ENCODE measurements at places on chromosomes 16 and 17.

DNA sequence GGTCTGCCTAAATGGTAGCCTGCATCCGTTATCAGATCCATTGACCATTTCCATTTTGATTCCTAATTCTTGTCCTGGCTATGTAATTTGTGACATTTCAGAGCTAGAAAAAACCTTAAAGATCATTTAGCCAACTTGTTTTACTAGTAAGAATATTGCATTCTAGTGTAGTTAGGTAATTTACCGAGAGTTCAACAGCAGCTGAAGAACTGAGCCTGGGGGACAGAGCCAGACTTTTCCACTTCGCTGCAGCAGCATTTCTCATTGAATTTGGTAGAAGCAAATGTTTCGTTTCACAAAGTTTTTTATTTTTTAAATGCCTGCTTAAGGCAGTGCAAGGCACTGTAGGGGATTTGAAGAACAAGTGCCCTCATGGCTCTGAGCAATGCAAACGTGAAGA lies 59.2 kb upstream of the MARCHF10 start:
- DNase-seq = no peak

GRCh38 chr16:50837324-50837723 lies 95.4 kb downstream of the CYLD start:
- DNase-seq = no peak

- DNase-seq = peak; percentile 50
Observed at GRCh38 chr17:44533533-44534246, 23.6 kb upstream of the FZD2 start.

DNA sequence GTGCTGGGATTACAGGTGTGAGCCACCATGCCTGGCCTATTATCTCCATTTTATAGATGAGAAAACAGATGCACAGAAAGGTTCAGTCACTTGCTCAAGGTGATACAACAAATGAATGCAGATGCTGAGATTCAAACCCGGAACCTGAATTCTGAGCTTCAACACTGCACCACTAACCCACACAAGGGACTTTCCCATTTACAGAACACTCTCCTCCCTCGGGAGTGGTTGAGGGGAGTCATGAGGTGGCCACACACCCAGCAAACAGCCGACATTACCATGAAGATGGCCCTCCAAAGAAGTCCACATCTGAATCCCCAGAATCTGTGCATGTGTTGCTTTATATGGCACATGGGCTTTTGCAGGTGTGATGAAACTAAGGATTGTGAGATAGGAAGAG lies 9.1 kb downstream of the BCL7C start:
- no peak for DNase-seq

- no peak for DNase-seq
Observed at GRCh38 chr16:87945351-87946042, 5.7 kb upstream of the BANP start.

DNA sequence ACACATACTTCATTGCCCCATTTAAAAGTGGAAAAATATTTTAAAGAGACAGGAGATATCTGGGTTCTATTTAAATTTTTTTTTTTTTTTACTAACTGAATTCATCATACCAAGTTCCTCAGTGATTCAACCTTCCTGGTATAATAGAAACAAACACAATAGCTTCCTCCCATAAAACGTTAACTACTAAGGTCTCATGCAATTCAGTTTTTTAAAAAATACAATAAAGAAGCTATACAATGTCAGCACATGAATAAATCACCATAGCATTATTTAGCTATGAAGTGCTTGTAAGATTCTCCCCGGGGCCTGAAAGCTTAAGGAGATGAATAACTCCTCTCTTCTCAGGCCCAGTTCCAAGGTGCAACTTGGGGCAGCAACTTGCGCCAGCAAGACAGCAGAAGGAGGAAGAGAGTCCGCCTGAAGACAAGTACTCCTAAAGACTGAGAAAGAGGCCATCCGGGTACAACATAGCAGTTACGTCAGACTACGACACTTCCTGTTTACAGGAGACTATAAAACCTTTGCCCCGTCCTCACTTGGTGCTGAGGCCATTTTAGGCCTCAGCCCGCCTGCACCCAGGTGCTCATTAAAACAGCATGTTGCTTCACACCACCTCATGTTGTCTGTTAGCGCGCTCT lies 81.5 kb downstream of the MYO1D start:
- no peak for DNase-seq

GRCh38 chr17:72460711-72461110 lies 339.9 kb downstream of the SOX9 start:
- DNase-seq = peak; percentile 9

GRCh38 chr16:2614761-2615191 lies 67.5 kb upstream of the KCTD5 start:
- no peak for DNase-seq

DNA sequence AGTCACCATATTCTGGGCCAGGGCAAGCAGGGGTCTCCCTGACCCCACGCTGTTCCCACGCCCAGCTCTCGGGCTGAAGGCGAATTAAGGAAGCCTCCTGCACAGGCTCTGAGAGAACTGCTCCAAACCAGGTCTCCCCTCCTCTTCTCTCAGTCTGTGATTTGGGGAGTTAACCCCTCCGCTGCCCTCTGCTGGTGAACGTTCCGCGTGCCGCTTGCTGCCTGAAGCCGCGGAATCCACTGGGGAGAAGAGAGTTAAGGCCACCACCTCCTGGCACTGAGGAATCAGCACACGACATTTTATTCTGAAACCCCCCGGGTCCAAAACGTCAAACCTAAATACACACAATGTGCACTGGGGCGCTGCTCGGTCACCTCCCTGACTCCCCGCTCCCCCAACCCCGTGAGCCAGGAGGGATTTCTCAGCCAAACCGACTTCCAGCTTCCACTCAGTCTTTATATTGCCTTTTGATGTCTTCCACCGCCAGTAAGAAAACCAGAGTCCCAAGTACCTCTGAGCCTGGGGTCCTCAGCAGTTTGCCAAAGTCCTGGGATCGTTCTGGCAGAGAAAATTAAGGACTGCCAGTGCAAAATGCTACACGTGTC lies 54.4 kb upstream of the RCVRN start:
- no peak for DNase-seq

DNA sequence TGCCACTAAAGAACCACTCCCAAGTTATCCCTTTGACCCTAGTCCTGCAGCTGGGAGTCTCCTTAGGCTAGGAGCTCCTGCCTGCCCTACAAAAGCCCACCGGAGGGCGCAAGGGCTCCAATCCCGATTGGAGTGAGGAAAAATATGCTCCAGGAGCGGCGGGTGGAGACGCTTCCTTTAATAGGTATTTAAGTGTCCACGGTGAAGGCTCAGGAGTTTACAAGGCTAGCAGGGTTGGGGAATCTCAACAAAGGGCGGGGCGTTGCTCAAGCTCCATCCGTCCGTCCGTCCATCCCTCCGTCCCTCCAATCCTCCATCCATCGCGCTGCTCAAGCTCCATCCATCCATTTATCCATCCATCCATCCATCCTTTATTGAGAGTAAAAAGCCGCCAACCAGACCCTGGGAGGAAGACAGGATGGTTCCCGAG lies 556 bp upstream of the SPNS1 start:
- DNase-seq = peak; percentile 67

- no peak for DNase-seq
Observed at GRCh38 chr16:50692999-50693781, at the start of gene NOD2. Gene NOD2 (plus strand): TSS chr16:50693606. CDS start chr16:50699496, 5,890 bp downstream.

GRCh38 chr16:11561856-11562255 lies 24.9 kb downstream of the LITAF start:
- DNase-seq = no peak

GRCh38 chr16:63774302-63774701 lies 1347.6 kb downstream of the CDH11 start:
- no peak for DNase-seq

DNA sequence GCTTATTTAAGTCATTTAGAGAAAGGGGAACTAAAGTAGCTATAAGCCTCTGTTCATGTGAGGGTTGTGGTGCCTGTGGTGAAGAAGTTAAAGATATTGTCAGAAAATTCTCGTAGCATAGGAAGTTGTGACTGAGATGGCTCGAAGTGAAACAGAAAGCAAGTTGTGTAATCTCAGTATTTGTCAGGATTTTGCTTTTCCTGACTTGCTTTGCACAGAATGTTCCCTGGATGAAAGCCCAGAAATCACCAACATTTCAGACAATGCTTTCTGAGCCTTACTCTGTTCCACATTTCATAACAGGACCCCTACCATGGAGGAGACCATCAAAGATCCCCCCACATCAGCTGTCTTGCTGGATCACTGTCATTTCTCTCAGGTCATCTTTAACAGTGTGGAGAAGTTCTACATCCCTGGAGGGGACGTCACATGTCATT lies 10.6 kb downstream of the CALCOCO2 start:
- DNase-seq = no peak

DNA sequence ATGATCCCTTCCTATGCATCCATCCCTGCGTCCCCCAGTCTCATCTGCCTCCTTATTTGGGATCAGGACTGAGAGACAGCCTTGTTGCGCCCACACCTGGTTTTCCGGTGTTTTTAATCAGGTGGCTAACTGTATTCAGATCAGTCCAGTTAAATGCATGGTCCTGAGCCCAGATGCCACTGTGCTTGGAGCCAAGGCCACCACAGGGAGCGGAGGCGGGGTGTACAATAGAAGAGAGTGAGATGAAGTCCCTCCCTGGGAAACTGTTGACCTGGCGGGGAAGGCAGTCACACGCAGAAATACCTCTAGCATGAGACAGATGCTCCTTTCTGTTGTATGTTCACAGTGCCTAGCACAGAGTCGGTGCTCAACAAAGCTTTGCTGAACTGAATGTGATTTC lies 6.3 kb downstream of the RCVRN start:
- no peak for DNase-seq

DNA sequence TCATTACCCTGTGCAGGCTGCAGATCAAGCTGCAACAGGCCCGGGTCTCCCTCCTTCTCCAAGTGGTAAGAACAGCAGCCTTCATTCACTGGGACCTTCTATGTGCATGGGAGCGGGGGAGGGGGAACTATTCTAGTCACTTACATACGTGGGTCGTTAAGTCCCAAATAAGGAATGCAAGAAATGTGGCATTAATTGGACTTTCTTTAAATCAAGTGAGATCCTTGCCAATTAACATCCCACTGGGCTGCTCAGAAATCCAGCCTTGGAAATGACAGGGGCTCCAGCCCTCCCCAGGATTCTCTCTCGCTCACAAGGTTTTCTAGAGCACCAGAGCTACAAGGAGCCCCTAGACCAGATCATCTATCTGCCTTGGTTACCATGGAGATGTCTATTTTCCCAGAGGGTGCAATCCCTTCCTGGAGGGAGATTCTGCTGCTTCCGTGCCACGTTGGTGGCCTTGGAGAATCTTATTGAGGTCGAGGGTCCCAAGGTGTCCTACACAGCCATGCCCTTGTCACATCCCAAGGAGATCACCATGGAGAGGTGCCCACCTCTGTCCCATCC lies 5.2 kb upstream of the EIF1 start:
- no peak for DNase-seq

GRCh38 chr17:80408872-80409271 lies 6.1 kb upstream of the ENDOV start:
- DNase-seq = peak; percentile 10

- DNase-seq = peak; percentile 2
Observed at GRCh38 chr16:14196011-14196410, 124.9 kb downstream of the MRTFB start.

DNA sequence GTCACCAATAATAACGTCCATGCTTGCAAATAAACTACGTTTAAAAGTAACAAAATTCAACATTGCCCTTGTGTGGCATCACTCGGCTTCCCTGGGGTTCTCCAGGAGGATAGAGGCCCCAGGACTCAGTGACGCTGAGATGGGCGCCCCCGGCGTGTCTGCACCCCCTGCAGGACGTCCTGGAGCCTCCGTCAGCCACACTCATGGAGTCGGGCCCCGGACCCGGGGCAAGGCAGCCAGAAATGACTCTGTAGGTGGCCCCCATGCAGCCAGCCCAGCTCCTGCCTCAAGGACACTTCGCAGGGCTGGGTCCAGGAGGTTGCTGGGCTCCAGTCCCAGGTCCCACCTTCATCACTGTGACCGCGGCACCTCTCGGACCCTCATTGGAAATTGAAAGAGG lies 16.6 kb upstream of the ACSF3 start:
- DNase-seq = no peak

- no peak for DNase-seq
Observed at GRCh38 chr17:79046916-79047280, 22.9 kb downstream of the C1QTNF1 start.

DNA sequence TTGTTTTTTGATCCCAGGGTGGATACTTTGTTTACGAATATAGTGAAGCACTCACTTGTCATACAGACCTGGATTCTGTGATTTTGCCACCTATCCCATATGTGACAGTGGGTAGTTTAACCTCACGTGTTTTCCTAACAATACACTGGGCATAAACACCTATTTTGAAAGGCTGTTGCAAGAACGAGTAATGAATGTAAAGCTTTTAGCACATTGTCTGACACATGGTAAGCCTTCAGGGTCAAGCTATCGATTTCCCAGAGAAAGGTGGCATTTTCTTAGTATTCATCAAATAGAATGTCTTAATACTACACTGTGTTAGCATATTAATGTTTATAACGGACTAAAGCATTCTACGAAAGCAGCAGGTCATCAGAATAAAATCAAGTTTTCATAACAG lies 1.9 kb downstream of the CHTF8 start:
- DNase-seq = no peak

DNA sequence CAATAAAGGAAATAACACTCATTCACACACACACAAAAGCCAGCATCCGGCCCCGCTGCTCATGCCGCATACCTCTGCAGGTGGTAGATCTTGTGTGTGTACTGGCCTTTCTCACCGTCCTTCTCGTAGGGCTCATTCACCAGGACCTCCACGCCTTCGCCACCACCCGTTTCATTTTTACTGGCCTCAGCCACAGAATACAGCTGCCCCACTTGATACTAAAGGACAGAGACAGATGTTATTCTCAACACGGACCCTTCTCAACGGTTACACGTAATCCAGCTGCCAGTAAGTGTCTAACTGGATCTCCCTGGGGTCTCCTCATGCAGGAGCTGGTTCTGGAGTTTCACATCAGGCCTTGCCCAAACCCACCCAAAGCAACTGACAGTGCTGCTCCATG lies 9.7 kb downstream of the PITPNA start:
- no peak for DNase-seq

DNA sequence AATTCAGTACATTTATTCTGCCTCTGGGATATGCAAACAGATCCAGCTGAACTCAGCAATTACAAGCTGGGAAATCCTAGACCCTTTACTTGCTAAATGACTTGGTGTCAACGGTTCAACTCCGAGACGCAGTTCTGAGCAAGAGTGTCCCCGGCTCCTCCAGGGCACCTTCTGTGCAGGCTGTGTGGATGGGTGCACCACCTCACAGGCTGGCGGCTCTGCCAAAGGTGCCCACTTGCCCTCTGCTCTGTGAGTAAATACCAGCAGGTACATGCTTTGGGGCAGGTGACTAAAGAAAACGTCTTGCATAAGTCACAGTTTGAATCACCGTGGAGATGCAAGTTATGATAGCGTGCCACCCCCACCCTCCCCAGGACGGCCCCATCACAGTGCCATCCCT lies 23.3 kb downstream of the MAP1LC3B start:
- DNase-seq = no peak

DNA sequence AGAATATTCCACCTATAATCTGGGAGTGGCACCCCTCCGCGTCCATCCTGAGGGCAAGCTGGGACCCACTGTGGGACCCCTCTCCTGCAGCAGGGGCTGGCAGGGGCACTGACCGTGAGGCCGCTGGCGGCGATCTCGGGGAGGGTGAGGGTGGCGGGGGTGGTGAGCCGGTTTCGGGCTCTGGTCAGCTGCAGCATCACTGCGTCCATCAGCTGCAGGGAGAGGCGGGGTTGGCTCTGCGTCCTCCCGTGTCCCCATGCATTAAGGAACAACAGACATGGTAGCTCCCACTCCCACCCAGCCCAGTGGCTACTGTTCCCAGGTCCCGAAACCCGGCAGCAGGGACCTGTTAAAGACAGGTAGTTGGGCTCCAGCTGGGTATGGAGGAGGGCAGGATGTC lies 3.3 kb downstream of the SMIM22 start:
- no peak for DNase-seq

All from kidney glomerular epithelial cell (primary cell).